Activated T-cell treated with anti-CD3 and anti-CD28 coated beads, Interleukin-2, amount 50 U/mL, for 48 hours (primary cell): ENCODE measurements at places on chromosomes 16 and 17.

GRCh38 chr17:78808163-78808562 is 26.1 kb upstream of the CYTH1 start:
- no peak for DNase-seq

DNA sequence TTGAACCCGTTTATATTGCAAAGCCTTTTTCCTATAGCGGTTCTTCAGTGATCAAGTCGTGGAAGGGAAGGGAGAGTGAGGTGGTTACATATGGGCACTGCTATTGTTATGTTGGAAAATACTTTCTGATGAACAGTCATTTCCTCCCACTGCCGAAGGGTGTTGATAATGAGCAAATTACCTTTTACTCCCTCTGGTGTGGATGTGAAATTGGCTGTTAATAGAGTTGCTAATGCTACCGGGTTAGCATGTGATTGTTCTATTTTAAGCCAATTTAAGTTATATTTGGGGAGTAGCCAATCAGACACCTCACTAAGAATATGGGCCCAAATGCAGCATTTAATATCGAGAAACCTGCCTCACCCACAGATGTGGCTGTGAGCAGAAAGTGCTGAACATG is 15.6 kb upstream of the PMFBP1 start:
- DNase-seq, result no peak

DNA sequence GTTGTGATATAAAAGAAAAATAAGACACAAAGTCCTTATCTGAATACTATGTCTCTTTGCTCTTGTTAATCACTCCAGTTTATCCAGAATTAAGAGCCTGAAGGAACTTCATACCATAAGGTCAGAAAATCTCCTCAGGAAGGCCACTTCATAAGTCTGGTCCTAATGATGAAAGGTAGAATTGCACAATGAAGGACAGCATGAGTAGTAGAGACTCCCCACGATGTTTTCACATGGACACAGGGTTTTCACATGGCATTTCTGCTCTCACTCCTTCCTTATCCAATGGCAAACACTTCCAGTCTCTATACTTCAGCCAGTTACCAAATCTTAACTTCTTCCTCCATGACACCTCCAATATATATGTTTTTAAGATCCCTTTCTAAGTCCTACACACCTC is 10.2 kb upstream of the C17orf78 start:
- DNase-seq, result no peak

DNA sequence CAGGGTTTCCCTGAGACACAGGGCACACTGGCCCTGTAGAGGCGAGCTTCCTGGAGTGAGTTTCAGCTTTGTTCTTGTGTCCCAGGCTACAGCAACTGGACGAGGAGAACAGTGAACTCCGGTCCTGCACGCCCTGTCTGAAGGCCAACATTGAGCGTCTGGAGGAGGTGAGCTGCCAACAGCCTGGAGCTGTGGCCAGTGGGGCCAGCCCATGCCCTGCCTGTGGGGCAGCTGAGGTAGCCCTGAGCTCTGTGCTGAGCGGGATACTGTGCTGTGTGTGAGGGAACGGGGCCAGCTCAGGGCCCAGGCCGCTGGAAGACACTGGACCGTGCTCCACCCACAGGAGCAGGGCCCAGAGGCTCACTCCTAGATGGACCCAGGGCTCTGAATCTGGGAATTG is 8.7 kb upstream of the CAPN15 start:
- DNase-seq, result no peak

GRCh38 chr16:53926209-53926608 is 222.3 kb downstream of the FTO start:
- DNase-seq, result no peak

DNA sequence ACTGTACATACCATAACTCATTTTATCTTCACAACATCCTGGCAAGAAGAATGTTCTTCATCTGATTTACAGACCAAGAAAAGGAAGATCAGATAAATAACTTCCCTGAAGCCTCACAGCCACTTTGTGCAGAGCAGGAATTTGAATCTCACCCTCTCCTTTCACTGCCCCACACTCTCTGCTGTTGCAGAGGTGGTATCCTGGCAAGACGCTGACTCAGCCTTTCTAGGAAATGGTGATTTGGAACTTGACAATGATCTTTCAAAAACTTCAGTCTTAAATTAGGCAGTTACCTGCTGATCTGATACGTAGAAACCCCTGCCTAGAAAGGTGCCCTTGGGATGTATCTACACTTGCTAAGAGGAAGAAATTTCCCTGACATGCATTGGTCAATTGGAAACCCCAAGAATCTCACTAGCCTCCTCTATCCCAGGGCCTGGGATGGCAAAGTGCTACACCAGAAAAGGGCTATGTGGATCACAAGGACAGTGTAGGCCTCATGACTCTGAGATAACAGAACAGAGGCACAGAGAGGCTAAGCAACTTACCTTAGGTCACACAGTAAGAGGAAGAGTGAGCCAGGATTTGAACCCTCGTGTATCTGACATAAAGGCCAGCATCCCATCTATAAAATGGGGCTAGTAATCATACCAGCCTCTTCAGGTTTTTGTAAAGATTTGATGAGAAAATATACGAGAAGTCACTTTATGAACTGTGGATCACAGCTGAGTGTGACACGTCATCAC is 17.9 kb downstream of the FBXO39 start:
- DNase-seq, result no peak

DNA sequence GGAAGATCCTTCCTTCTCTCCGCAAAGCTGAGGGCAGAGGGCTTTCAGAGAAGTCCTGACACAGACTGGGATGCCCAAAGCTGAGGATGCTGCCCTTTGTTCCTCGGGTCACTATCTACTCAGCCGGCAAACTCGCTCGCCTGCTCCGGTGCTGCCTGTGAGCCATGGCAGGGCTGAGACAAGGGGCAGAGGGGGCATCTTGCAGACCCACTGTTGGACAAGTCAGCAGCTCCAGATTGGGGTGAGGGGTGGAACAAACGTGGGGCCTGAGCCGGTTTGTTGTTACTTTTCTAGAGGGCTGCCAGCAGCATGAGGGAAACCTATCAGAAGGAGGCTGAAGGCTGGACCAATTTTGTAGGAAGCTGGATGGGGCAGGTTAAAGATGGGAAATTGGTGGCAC is 47.1 kb upstream of the PIK3R6 start:
- peak; percentile 9 for DNase-seq

- no peak for DNase-seq
Observed at GRCh38 chr17:68734187-68734900, 133.2 kb upstream of the FAM20A start.

- DNase-seq, result peak; percentile 83
Observed at GRCh38 chr16:46929378-46930332, 43.8 kb downstream of the DNAJA2 start.

GRCh38 chr17:74868251-74868907 is 4.4 kb downstream of the FDXR start:
- DNase-seq, result no peak

DNA sequence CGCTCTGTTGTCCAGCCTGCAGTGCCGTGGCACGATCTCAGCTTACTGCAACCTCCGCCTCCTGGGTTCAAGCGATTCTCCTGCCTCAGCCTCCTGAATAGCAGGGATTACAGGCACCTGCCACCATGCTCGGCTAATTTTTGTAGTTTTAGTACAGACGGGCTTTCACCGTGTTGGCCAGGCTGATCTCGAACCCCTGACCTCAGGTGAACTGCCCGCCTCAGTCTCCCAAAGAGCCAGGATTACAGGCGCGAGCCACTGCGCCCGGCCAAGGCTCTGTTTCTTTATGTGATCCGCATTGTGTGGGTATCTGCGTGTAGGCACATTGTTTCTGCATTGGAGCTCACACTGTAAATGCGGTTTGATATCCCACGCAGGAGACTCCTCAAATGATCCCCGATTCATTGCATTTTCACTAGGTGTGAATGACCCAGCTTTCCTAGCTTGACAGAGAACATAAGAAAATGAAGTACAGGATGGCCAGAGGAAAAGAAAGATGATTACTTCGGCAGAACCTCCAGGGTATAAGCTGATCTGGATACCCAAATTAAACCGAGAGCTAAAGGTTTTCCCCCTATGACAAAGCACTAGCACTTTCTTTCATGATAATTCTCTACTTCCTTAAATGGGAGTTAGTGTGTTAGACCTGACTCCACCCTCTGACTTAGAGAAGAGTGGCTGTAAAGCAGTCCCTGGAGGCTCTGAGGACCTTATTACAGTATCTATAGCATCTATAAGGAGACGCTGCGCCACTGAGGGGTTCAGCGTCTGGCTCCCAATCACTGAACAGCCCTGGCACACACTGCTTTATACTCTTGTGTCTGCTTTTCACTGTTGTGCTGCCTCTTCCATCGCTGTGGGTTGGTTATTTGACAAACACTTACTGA is 17.3 kb downstream of the COTL1 start:
- no peak for DNase-seq

- DNase-seq, result peak; percentile 50
Observed at GRCh38 chr16:16861546-16861945, 482.6 kb downstream of the NPIPA7 start.

DNA sequence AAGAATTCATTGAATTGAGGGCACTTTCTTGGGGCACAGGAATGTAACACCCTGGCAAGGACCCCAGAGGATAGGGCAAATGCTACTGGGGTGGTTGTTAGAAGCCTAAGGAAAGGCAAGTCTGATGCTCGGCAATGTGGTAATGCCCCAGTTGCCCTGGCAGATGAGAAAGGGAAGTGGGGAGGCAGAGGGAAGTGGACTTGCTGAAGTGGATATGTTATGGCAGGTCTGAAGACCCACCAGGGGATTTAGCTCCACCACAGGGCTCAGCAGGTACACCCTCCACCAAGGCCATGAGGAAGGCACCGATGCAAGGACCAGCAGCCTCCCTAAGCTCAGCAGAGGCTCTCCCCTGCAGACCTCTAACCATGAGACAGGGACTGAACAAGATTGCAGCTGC is 184.8 kb downstream of the IRX5 start:
- no peak for DNase-seq

- no peak for DNase-seq
Observed at GRCh38 chr16:85378145-85379040, 234.7 kb upstream of the GSE1 start.

- DNase-seq, result no peak
Observed at GRCh38 chr16:86033016-86033474, 134.1 kb downstream of the IRF8 start.

DNA sequence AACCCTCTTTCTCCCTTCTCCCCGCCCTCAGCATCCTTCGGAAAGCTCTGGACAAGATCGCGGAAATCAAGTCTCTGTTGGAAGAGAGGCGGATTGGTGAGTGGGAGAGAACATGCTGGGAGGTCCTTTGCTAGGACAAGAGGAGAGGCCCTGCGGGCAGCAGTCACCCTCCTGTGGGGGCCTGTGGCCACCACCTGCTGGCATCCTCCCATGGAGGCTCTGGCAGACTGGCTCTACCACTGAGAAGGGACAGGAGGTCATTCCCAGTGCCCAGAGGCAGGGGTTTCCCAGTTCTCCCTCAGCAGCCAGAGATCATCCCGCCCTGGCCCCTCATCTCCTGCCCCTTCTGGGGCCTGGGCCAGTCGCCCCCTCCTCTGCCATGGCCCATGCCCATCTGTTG is 7.8 kb downstream of the SULT1A2 start:
- no peak for DNase-seq

GRCh38 chr17:18225642-18226283 is 328 bp downstream of the LLGL1 start:
- DNase-seq, result peak; percentile 46

GRCh38 chr16:8936421-8936820 is 27.3 kb downstream of the USP7 start:
- DNase-seq, result peak; percentile 86

GRCh38 chr17:27453471-27453870 is 2.8 kb upstream of the KSR1 start:
- no peak for DNase-seq

DNA sequence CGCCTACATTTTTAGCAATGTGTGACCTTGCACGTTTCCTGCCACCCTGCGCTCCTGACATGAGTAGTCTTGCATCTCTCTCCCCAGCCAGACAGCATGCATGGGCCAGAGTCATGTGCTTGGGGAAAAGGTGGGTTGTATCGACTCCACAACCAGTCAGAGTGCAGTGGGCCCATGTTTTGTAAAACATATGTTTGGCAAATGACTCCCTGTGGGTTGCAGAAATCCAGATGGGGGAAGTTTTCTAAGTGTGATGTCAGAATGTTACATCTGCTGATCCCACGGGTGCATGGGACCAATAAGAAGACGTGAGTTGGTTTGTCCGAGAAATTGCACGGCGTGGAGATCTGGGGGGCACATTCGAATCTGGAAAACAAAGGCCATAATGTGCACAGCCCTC is 147.1 kb downstream of the FOXL1 start:
- no peak for DNase-seq

DNA sequence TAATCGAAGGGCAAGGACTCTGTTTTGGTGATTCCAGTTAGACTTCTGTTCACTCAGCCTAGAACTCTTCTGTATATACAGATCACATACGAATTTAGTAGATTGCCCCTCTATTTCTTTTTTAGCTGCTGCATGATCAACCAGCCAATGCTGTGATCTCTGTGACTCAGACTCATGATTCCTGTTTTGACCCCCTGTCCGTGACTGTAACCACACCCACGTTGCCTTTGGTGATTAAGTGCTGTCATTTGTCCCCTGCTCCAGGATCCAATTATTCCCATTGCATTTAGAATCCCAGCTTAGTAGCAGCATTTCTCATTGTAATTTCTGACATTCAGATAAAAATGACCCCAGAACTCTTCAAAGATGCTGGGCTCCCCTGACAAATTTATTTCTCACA is 545.7 kb downstream of the NPIPA7 start:
- no peak for DNase-seq

DNA sequence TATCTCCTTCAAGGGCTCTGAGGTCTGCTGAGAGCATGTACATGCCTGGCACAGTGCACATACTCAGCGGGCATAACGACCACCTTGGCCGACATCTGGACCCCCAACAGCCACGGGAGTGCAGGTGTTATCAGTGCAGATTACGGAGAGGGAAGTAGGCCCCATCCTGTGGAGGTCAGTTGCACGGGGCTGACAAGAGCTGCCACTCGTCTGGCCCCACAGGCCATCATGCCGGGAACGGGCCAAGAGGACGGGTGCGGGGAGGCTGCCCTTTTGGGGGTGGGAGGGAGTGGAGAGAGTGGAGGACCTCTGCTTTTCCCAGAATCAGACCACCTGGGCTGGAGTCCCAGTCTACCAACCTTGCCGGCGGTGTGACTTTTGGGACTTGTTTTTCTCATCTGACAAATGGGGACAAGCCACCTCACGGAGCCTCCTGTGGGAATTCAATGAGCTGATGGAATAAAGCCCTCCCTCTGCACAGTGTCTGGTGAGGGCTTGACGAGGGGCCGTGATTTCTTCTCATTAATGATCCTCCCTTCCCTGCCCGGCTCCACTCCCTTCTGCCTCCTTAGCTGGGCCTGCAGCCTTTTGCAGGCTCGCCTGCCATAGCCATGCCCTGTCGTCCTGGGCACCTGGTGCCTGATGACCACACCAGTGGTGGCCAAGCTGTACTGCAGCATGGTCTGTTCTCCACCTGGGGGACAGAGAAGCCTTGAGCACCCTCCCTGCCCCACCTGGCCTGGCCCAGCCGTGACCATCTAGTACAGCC is 4.6 kb downstream of the PRSS33 start:
- no peak for DNase-seq
